Activated naive CD8-positive, alpha-beta T cell treated with anti-CD3 and anti-CD28 coated beads for 36 hours (primary cell): ENCODE measurements at places on chromosomes 1 and 21. TPM values are rescaled to one million over a fixed set of nuclear protein-coding genes. Genes with fewer than 3 reads are reported as not detected.

DNA sequence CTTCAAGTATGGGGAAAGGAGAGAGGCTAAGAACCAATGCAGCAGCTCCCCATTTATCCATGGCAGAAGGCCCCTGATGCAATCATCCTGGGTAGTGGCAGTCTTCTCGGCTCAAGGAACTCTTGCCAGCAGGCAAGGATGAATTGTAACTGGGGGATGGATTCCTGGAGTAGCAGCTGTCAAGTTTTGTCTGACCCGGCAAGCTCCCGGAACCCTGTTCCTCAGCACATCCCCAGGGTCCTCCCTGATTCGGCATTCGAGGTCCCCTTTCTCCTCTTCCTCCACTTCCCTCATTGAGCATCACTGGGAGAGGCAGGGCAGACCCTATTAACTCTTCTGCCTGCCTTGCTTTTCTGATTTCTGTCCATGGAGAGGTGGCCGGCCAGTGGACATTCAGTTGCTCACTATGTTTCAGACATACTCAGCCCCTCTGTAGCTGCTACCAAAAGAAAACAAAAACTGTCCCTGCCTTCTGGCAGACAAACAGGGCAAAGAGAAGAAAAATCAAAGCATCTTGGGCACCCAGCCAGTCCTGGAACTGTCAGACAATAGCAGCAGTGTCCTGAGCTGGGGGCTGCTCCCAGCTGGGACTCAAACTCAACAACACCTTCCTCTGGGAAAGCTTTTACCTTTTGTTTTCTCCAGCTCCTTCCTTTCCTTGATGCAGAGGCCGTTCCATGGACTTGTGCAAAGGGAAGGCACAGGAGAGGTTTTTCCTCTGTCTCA lies 5.6 kb upstream of the PTCH2 start:
- no peaks in the 10 kb centered on the region for H3K27me3 ChIP-seq
- peaks cover 14% of the 10 kb centered on the region for H3K36me3 ChIP-seq
- H3K4me3 ChIP-seq: no peak overlapping the region
- no peak overlapping the region for H3K27ac ChIP-seq

DNA sequence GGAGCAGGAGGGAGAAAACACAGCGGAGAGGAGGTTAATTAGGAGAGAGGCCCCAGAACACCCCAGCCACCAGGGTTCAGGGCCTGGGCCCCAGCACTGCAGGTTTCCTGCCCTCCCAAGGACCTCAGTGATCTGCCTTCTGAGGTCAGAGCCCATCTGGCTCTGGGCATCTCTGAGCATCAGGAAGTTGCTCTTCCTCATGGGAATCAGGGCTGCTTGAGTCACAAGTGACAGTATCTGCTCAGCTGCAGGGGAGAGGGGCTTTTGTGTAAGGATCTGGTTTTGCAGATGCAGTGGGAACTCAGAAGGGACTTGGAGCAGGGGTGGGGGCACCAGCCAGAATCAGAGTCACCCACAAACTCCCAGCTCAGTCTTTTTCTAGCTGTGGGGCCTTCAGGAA lies 472.1 kb downstream of the PTPRU start:
- no peak for DNase-seq
- H3K4me3 ChIP-seq: no peak overlapping the region
- H3K27ac ChIP-seq: no peak overlapping the region
- H3K4me1 ChIP-seq: peaks cover 14% of the 10 kb centered on the region

GRCh38 chr21:43645136-43645891 lies 14.0 kb downstream of the HSF2BP start:
- peaks cover 16% of the 10 kb centered on the region for H3K4me1 ChIP-seq
- no peaks in the 10 kb centered on the region for H3K36me3 ChIP-seq
- no peak overlapping the region for H3K27ac ChIP-seq
- peak overlapping the region; percentile 33 for H3K4me3 ChIP-seq

DNA sequence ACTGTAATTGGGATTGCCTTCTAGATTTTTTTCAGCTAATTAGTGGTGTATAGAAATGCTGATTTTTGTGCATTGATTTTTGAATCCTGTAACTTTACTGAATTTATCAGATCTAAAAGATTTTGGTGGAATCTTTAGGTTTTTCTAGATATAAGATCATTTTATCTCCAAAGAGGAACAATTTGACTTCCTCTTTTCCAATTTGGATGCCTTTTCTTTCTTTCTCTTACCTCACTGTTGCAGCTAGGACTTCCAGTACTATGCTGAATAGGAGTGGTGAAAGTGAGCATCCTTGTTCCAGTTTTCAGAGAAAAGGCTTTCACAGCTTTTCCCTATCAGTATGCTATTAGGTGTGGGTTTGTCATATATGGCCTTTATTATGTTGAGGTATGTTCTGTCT lies 53.6 kb downstream of the TESK2 start:
- H3K27ac ChIP-seq: no peak overlapping the region
- no peaks in the 10 kb centered on the region for H3K27me3 ChIP-seq
- DNase-seq: no peak
- no peak overlapping the region for H3K4me3 ChIP-seq
- H3K4me1 ChIP-seq: peaks cover 6% of the 10 kb centered on the region
- no peaks in the 10 kb centered on the region for H3K36me3 ChIP-seq

GRCh38 chr1:87435484-87435883 lies 106.8 kb downstream of the LMO4 start:
- peaks cover 6% of the 10 kb centered on the region for H3K4me1 ChIP-seq
- DNase-seq: no peak
- no peak overlapping the region for H3K4me3 ChIP-seq
- H3K27ac ChIP-seq: no peak overlapping the region
- H3K36me3 ChIP-seq: no peaks in the 10 kb centered on the region
- peaks cover 24% of the 10 kb centered on the region for H3K27me3 ChIP-seq

DNA sequence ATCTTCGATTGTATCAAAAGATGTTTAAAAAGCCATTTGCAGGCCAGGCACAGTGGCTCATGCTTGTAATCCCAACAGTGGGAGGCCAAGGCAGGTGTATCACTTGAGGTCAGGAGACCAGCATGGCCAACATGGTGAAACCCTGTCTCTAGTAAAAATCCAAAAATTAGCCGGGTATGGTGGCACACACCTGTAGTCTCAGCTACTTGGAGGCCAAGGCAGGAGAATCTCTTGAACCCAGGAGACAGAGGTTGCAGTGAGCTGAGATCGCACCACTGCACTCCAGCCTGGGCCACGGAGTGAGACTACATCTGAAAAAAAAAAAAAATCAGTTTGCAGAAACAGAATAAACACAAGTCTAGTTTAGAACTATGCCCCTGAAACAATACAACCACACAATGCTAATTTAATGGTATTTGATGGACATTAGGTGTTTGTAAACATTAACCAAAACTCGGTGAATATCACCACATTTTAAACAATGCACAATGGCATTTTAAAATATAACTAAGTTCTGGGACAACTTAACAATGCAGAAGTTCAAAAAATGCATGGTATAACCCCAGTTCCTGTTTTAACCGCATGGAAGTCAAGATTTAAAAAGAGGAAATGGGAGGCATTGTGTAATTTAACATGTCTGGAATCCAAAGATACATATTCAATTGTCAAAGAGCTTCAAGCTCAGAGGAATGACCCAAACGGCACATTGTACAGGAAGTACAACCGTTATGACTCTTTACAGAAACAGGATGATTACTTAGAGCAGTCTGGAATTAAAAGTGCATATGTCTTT lies 7.1 kb upstream of the PTTG1IP start:
- no peaks in the 10 kb centered on the region for H3K36me3 ChIP-seq
- peak overlapping the region; percentile 40 for H3K27ac ChIP-seq
- H3K27me3 ChIP-seq: no peaks in the 10 kb centered on the region
- DNase-seq: no peak
- H3K4me3 ChIP-seq: no peak overlapping the region
- H3K4me1 ChIP-seq: peaks cover 24% of the 10 kb centered on the region

DNA sequence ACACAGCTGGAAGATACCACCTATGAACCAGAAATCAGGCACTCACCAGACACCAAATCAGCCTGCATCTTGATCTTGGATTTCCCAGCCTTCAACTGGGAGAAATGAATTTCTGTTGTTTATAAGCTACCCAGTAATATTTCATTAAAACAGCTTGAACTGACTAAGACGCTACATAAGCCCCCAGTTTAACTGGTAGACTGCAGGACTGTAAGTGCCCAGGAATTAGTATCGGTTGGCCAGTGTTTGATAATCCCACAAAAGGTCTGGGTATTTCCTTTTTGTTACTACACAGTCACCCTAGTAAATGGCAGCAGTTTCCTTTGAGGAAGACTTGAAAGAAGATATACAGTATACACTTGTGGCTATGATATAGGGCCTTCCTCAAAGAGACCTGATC lies 7.3 kb upstream of the SLC35D1 start:
- no peak overlapping the region for H3K27ac ChIP-seq
- no peaks in the 10 kb centered on the region for H3K36me3 ChIP-seq
- H3K4me3 ChIP-seq: no peak overlapping the region
- H3K4me1 ChIP-seq: no peaks in the 10 kb centered on the region

DNA sequence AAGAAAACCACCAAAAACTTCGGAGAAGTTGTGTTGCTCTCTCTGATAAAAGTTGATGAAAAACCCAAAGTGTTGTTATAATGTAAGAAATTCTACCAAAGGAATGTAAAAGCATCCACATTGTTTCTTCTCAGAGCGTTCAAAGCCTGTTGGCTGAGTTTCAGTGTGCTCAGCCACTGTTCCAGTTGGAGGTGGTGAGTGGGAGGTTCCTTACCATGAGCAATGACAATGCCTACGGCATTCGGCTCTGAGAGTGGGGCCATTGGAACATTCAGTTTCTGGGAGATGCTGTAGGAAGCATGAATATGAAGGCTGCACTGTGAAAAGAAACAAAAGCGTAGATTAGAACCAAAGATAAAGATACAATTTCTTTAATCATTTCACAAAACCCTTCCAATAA lies 20.5 kb upstream of the MYBPHL start:
- H3K36me3 ChIP-seq: peaks cover 15% of the 10 kb centered on the region
- DNase-seq: no peak
- H3K27ac ChIP-seq: no peak overlapping the region

GRCh38 chr1:233078396-233078795 lies 128.0 kb downstream of the NTPCR start:
- no peak for DNase-seq
- no peaks in the 10 kb centered on the region for H3K4me1 ChIP-seq
- no peak overlapping the region for H3K27ac ChIP-seq
- no peaks in the 10 kb centered on the region for H3K27me3 ChIP-seq

DNA sequence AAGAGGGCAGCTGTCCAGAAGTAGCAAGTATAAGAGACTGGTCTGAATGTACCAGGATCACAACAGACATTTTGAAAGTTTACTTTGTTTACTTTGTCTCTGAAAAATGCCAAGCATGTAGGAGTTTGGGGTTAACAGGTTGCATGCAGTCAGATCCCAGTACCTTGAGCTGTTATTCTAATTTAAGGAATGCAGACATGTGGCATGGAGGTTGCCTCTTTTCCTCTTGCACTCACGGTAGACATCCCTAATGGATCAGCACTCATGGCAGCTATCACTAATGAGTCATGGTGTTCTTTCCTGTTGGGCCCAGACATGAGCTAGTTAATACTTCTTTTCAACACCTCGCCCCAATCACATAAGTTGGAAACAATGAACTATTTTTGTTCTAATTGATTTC lies 67.3 kb downstream of the GADD45A start:
- H3K4me3 ChIP-seq: no peak overlapping the region
- no peaks in the 10 kb centered on the region for H3K36me3 ChIP-seq
- no peak for DNase-seq
- peaks cover 26% of the 10 kb centered on the region for H3K4me1 ChIP-seq

DNA sequence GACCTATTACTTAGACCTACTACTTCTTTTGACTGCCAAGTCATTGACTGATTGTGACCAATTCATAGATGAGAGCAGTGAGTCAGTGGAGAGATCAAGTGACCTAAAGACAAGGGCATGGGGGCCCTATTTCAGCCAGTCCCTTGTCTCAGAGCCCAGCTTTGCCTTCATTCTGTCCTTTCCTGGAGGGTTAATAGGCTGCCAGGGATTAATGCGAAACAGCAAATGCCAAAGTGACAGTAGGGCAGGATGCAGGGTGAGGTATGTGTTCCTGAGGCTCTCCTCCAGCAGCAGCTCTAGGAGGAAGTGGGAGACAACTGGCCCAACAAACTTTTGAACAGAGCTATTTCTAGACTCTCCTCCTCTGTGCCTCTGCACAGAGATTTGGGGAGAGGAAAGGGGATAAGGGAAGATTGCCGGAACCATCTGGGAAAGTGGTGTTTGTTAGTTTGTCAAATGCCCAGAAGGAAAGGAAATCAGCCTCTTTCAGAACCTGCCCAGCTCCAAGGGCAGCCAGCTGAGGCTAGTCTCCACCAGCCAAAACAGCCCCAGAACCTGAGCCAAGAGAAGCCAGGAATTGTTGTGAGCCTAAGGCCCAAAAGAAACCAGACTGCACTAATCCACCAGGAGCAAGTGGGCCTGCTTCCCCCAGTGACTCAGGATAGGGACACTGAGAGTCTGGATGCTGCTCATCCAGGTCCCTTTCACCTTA lies 4.9 kb upstream of the S100A3 start:
- peaks cover 5% of the 10 kb centered on the region for H3K4me1 ChIP-seq
- H3K4me3 ChIP-seq: no peak overlapping the region
- no peak for DNase-seq
- H3K36me3 ChIP-seq: no peaks in the 10 kb centered on the region

GRCh38 chr1:93965256-93965655 lies 56.0 kb upstream of the GCLM start:
- no peaks in the 10 kb centered on the region for H3K4me1 ChIP-seq
- H3K36me3 ChIP-seq: no peaks in the 10 kb centered on the region
- H3K27me3 ChIP-seq: peaks cover 3% of the 10 kb centered on the region
- H3K4me3 ChIP-seq: no peak overlapping the region
- H3K27ac ChIP-seq: no peak overlapping the region
- no peak for DNase-seq

- H3K27ac ChIP-seq: peak overlapping the region; percentile 92
- DNase-seq: no peak
- H3K4me3 ChIP-seq: peak overlapping the region; percentile 37
- no peaks in the 10 kb centered on the region for H3K27me3 ChIP-seq
- H3K4me1 ChIP-seq: peaks cover 64% of the 10 kb centered on the region
- peaks cover 69% of the 10 kb centered on the region for H3K36me3 ChIP-seq
Measured at GRCh38 chr1:198734323-198735008, 95.6 kb downstream of the PTPRC start.

- H3K4me3 ChIP-seq: no peak overlapping the region
- H3K27me3 ChIP-seq: no peaks in the 10 kb centered on the region
- H3K36me3 ChIP-seq: no peaks in the 10 kb centered on the region
- peak overlapping the region; percentile 14 for H3K27ac ChIP-seq
- no peak for DNase-seq
Measured at GRCh38 chr1:30725450-30726095, 2.2 kb upstream of the MATN1 start.

Gene SLC45A3
- 0.44 TPM for total RNA-seq

Gene DAB1
- not detected for total RNA-seq

Gene MTARC2
- total RNA-seq: not detected

Gene RXFP4
- 0.16 TPM for total RNA-seq

Gene KRTAP13-2
- not detected for total RNA-seq

Gene HOOK1
- total RNA-seq: 14.0 TPM

Gene CSMD2
- total RNA-seq: not detected

Gene EPHX1
- total RNA-seq: 2.7 TPM
